Cortex of kidney (tissue), 1 donor: ENCODE measurements at places on chromosomes 5 and 9.

DNA sequence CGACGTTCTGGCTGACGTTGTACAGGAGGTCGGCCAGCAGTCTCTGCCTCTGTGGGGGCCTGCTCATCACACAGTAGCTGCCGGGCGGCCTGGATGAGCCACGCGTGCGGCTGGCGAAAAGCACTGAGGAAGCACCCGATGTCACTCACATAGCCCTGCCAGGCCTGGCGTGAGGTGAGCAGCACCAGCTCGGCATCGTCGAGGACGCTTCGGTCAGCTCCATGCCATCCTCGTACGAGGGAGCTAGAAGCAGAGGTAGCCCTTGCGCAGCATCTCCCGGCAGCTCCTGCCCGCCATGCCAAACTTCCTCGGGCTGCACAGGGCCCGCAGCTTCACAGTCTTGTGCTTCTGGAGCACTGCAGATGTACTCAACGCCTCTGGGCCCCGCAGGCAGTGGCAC lies 6.2 kb downstream of the NDUFB6 start:
- DNase-seq, result no peak

- no peak for DNase-seq
Observed at GRCh38 chr9:37329576-37329975, 92.9 kb upstream of the GRHPR start.

- DNase-seq, result no peak
Observed at GRCh38 chr5:136819526-136820302, 454.4 kb upstream of the TRPC7 start.

DNA sequence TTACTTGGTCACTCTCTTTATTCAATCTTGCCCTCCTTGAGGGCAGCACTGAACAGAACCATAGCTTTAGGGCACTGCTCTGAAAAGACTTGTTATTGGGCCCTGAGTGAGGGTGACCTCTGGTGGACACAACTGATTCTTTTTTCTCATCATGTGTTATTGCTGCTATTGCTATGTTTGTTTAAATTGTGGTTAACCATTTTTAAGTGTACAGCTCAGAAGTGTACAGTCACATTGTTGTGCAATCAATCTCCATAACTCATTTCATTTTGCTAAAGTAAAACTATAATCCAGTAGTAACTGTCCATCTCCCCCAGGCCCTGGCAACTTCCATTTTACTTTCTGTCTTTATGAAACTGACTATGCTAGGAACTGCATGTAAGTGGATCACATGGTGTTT lies 351.1 kb upstream of the RIOK2 start:
- no peak for DNase-seq

DNA sequence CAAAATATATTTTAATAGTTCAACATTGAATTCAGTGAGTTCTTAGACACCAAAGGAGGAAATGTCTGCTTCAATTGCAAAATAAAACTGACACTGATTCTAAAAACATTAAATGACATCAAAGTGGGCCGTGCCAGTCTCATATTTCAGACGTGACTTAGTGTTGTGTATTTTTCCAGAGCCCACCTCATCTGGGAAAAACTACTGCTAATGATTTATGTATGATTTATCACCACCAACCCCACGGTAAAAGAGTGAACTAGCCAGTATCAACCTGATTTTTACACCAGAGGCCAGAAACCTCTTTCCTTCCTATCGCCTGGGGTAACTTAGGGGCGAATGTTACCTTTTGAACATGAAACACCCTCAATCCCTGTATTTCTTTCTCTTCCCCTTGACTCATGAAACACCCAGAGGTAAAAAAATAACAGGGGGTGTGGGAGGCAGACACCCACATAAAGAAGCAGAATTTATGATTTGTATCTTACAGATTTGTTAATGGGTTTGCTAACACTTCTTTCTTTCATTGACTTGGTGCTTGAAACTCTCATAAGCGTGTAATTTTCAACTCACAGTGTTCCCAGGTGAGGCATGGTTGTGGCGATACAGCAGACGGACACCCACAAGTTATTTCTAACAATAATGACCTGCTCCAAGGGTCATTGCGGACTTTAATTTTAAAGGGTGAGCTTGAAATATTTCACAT lies 56.4 kb upstream of the FANCC start:
- DNase-seq, result no peak

- DNase-seq, result no peak
Observed at GRCh38 chr5:179274321-179275315, 70.6 kb downstream of the ADAMTS2 start.

- no peak for DNase-seq
Observed at GRCh38 chr5:98781964-98782363, 8.5 kb downstream of the RGMB start.

GRCh38 chr5:157578079-157578780 lies 2.7 kb upstream of the ADAM19 start:
- DNase-seq, result no peak

DNA sequence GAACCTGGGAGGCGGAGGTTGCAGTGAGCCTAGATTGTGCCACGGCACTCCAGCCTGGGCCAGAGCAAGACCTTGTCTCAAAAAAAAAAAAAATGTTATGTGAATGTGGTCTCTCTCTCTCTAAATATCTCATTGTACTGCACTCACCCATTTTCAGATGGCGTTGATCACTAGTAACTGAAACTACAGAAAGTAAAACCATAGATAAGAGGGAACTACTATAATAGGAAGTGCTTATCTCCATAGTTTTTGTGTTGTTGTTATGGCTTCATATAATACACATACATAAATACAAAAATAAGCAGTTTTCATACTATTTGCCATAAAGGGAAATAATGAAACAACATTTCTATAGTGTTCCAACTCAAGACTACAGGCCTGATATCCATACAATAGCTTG lies 9.1 kb downstream of the IL31RA start:
- DNase-seq, result no peak

DNA sequence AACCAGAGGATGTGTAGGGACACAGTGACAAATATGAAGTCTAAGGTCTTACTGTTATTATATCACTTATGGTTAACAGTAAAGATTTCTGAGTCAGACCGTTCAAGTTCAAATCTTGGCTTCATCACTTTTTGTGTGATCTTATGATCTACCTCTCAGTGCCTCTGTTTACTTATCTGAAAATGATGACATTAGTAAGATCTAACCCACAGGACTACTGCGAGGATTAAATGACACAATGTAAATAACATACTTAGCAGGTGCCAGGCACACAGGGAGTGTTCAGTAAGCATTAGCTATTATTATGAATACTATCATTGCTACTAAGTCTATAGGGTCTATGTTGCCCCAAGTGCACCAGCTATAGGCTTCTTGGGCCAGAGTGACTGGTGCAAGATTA lies 2.0 kb downstream of the IRF1 start:
- DNase-seq, result no peak

- no peak for DNase-seq
Observed at GRCh38 chr9:37455884-37456647, 9.2 kb downstream of the ZBTB5 start.

- no peak for DNase-seq
Observed at GRCh38 chr5:36174119-36174518, 22.2 kb downstream of the SKP2 start.

DNA sequence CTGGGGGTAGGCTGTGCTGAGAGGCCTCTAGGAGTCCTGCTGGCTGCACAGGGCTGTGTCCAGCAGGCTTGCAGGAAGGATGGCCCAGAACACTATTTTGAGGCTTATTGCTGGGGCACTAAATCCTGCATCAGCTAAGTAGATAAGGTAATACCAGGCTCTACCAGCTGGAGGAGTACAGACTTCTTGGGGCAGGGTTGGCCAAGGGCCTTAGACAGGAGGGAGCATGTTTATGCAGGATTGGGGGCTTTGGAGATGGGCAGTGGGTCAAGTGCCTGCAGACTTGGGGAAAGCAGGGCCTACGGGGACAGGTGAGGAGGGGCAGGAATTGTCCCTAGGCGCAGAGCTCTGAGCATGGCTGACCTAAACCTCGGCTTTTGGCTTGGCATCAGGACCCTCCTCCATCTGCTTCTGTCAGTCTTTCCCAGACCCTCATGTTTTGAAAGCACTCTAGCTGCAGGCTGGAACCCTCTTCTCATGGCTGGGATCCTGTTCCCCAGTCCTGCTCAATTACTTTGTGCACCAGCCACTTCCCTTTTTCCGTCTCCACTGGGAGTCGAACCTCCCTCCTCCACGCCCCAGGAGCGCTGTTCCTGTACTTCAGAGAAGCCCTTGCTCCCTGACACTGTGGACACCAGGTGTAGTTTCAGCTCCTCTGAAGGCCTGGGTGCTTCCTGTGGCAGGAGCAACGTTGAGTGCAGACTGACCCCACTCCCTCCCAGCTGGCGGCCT lies 61.0 kb upstream of the SPTLC1 start:
- DNase-seq, result no peak

- no peak for DNase-seq
Observed at GRCh38 chr9:110110154-110110553, 97.8 kb downstream of the C9orf152 start.

DNA sequence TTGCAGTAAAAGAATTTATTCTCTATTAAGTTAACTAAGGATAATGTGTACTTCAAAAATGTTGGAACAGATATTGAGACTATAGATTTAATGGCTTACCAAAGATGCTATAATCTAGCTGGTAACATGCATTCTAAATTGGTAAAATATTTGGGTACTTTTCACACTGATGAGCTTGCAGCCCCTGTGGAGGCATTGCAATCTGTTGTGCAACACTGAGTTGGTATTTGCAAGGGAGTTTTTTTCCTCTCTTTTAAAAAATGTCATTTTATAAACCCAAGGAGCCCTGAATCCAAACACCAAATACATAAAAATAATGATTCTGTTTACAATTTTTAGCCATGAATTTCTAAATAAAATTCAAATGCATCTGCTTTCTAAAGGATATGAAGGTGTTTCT lies 944.8 kb downstream of the DTWD2 start:
- DNase-seq, result no peak

DNA sequence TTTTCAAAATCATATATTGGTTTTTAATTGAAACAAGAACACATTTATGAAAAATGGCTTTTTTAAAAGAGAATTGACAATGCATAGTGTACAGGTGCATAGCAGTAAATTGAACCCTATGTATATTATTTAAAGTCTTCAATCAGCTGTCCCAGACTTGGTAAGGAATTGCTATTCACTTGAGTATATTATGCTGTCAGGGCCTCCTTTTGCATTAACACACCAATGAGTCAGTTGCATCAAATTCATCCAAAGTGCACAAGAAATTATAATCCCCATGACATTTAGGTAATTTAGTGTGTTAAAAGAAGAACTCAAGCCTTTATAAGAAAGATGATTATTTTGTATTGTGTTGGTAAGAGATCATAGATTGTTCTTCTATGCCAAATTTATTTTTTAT lies 748.8 kb upstream of the RIOK2 start:
- DNase-seq, result no peak

DNA sequence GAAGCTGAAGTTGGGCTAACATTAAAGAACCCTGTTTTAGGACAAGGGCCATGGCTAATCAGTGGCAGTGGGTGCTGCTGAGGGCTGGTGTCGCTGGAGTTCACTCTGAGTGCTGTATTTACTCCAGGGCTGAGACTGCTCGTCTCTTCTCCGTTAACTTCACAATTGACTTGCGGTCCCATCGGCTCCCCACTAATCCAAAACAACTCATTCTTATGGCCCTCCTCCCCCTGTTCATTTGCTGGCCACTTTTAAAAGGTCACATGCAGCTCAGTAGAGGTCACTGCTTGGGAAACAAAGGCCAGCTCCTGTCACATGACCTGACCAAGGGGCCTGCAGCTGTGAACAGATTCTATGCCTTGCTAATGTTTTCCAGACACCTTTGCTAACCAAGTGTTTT lies 38.4 kb downstream of the PTCH1 start:
- DNase-seq, result no peak

DNA sequence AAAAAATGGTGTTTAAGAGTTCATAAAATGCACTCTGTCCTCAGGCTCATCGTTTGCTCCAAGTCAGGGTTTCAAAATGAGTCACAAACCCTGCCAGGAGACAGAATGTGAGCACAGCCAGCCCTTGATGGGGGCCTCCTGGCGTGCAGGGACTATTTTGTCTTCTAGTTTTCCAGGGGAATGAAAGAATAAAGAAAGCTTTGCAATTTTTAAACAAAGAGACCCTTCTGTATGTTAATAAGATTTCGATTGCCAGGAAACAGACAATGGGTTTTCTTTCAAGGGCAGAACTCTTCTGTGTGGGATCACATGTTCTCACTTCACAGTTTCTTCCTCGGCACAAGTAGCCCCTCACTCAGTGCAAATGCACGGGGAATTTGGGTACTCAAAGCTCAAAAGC lies 121.4 kb upstream of the C6 start:
- DNase-seq, result no peak

- DNase-seq, result no peak
Observed at GRCh38 chr5:152717393-152717792, 312.3 kb upstream of the NMUR2 start.

GRCh38 chr5:115565233-115565632 lies 20.7 kb upstream of the FEM1C start:
- no peak for DNase-seq

DNA sequence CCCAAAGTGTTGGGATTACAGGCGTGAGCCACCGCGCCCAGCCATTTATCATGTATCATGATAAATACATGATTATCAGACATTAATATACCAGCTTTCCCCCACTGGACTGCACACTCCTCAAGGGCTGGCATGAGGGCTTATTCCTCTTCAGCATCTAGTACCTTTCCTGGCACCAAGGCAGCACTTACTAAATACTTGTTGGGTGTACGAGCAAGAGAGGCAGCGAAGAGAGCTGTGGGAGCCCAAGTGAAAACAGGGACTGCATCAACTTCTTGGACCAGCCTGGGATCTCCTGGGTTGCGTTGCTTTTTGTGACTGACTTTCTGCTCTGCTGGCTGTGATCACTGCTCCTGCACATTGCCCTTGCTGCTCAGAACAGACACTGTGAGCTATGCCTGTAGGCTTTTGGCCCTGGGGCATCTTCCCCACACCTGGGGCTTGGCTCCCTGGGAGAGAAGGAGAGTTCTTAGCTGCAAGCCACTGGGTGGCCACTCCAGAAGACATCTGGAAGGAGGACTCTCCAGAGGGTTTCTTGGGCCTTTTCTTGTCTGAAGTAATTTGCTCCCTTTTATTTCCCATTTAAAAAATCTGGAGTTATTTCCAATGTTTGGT lies 224.3 kb downstream of the NR3C1 start:
- no peak for DNase-seq

DNA sequence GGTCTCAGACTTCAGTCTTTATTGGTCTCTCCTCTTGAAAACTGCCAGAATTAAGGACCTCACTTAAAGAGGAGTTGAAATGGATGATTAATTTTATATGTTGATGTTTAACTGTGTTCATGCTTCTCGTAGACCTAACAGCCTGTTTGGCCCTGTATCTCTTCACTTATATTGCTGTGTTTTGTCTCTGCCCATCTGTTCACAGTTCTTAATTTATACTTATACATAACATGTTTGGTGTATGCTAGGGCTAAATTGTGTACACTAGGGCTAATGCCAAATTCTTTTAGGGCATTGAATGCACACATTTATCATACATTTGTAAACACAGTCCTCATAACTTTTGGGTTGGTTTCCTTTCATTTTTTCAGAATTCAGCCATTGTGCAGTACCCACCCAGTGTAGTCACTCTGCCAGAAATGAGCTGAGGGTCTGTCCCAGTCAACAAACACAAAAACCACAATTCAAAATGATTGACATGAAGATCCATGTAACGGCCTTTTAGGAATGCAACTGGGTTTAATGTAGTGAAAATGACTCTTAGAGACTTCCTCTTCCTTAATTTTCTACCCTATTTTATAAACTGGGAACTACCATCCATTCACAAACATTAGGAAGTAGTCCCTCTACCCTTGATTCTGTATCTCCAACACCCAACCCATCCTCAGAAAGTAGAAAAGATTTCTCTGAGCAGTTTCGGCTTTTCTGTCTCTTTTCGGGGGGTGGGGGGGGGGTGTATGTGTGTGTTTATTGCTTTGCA lies 668.8 kb upstream of the KLF4 start:
- DNase-seq, result no peak

GRCh38 chr9:98381311-98382103 lies 126.1 kb upstream of the TBC1D2 start:
- DNase-seq, result no peak

- no peak for DNase-seq
Observed at GRCh38 chr5:23522553-23522952, 15.1 kb downstream of the PRDM9 start.
